Stimulated activated CD8-positive, alpha-beta memory T cell treated with anti-CD3 and anti-CD28 coated beads, Interleukin-4, amount 100 ng/mL, for 1 hour (primary cell): ENCODE measurements at places on chromosomes 5 and 9.

GRCh38 chr9:4620881-4621555 is 41.1 kb upstream of the PLPP6 start:
- DNase-seq, result no peak

- no peak for DNase-seq
These were observed 573.7 kb downstream of the GABRG2 start for GRCh38 chr5:162641142-162641813.

DNA sequence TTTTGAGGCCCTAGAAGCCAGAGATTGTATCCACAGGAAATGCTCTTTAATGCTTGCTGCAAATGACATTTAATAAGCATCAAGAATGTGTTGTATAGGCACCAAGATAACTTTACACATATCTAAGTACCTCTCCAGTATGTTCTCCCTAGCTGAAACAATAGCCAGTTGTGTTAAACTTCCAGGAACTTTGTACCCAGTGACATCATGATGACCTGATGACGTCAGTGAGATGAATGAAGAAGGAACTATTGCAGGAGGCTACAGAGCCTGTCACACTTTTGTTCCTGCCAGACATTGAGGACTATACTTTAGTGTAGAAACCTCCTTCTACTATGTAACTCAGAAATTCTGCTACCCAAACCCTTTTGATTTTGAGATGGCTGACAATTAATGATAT is 129.8 kb downstream of the CD180 start:
- no peak for DNase-seq

- no peak for DNase-seq
These were observed 18.5 kb downstream of the EEIG1 start for GRCh38 chr9:127962278-127962677.

- DNase-seq, result no peak
These were observed 84.9 kb upstream of the ASS1 start for GRCh38 chr9:130359819-130360218.

DNA sequence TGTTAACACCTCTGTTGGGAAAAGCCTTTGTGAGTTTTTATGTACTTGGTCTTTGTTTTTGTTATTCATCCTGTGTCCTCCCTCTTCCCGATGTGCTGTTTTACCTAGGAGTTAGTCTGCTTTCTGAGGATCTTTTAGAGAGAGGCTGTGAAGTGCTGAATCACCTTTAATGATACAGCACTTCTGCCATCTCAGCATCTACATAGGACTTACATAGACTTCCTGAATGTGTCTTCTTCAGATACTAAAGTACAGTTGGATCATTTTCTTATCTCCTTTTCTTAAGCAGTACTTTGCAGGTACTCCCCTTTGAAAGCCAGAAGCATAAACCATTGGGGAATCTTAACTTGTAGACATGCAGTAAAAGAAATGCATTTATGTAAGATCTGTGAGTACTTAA is 31.5 kb downstream of the OTULIN start:
- no peak for DNase-seq

GRCh38 chr5:147454996-147455677 is 54.7 kb downstream of the DPYSL3 start:
- no peak for DNase-seq

DNA sequence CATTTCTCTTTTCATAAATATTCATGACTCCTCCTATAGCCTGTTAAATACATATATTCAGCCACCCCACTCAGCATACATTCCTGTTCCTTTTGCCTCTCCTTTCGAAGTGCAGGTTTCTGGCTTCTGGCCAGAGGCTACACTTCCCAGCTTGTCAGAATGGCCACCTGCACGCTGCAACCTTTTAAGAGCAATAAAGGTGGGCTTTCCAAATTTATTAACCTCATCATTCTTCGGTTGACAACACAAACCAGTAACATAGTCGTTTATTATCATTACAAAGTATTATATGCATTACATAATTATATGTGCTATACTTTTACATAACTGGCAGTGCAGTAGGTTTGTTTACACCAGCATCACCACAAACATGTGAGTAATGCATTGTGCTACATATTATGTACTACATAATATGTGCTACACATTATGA is 16.5 kb upstream of the TMEM171 start:
- no peak for DNase-seq
